ENCODE measurements at places on chromosomes 1 and 21.

DNA sequence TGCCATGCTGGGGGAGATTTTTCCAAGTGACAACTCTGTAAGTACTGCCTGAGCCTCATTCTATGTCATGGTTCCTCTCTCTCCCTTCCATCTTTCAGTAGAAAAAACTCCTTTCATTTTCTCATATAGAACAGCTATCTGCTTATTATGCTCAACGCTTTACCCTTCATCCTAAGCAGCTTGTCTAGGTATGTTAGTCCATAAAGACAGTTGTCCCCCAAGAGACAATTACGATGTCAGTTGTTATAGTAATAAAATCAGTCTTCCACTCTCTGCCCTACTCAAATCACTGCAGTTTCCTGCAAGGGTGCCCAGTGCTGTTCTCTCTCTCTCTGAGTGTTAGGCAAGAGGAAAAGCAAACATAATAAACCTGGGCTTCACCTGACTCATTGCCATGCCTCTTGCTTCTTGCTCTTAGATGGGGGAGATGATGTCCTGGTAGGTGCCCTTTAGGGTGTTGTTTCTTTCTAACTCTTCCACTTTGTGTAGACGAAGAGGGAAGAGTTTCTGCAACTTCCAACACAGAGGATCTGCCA is 59.4 kb downstream of the PAPPA2 start:
- no peak for DNase-seq

DNA sequence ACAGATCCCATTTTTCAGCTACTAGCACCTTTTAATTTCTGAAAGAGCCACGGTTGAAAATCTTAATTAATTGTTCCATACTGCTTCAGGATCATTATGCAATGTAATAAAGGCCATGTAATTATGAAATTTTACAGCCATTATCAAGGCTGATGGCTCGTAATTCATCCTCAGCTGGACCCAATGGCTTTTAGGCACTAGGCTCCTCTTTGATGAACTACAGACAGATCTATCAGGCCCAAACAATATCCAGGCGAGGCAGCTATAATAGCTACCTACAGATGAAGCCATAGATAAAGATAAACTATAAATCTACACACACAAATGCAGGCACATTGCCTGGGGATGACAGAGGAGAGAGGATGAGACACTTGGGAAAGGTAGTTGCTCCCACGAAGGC is 110.5 kb upstream of the USH2A start:
- no peak for DNase-seq

DNA sequence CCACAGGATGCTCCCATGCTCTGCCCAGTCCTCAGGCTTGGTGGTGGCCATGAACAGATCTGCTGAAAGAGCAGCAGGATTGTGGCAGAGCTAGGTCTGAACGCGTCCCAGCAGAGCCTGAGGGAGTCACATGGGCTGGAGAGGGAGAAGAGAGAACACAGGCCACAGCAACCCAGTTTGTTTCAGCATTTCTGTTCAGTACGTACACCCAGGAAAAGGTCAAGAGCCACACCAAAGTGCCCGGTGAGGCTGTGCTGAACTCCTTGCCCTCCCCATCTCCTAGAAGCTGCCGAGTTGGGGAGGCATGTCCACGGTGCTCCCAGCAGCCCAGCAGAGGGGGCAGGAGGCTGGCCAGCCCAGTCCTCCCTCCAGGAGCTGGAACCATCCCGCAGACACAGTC is 5.5 kb downstream of the PKP1 start:
- no peak for DNase-seq

- DNase-seq: no peak
Observed at GRCh38 chr1:182974506-182975191, 21.7 kb upstream of the SHCBP1L start.

GRCh38 chr1:111690306-111690617 is 48.9 kb downstream of the INKA2 start:
- no peak for DNase-seq

DNA sequence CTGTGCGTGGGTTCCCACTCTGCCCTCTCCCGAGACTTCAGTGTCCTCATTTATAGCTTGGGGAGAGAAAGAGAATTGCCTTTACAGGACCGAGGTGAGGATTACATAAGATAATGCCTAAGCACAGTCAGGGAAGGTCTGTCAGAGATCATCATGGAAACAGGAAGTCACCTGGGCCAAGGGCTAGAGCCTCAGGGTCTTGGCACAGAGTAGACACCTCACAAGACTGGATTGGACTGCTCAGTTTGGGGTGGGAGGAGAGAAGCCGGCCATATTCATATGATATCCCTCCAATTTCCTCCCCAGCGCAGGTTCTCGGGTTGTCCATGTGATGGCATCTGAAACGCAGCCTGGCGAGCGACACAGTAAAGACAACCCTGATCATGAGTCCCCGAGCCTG is 3.8 kb downstream of the CNR2 start:
- DNase-seq: no peak

GRCh38 chr1:228292609-228292911 is 84.7 kb downstream of the OBSCN start:
- no peak for DNase-seq

GRCh38 chr1:227343727-227344551 is 25.6 kb upstream of the CDC42BPA start:
- no peak for DNase-seq

- DNase-seq: no peak
Observed at GRCh38 chr1:206128196-206128595, 11.0 kb upstream of the AVPR1B start.

GRCh38 chr1:55192093-55192492 is 23.1 kb downstream of the USP24 start:
- no peak for DNase-seq

DNA sequence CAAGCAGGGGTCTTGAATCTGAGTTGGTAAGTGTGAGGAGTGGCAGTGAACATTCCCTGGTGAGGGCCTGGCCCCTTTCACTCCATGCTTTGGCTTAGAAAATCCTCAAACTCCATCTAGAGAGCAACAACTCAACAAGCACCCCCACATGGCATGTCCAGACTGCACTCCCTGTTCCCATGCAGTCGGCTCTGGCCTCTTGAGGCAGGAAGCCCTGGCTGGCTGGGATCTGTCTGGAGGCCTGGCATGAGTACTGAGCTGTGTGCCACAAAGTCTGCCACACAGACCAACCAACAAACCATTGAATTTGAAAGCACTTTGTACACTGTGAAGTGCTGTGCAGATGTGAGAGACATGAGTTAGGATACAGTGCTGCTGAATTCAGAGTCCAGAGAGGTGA is 25.2 kb downstream of the COA7 start:
- DNase-seq: no peak

- DNase-seq: no peak
Observed at GRCh38 chr21:39527664-39528381, 76.1 kb downstream of the SH3BGR start.

DNA sequence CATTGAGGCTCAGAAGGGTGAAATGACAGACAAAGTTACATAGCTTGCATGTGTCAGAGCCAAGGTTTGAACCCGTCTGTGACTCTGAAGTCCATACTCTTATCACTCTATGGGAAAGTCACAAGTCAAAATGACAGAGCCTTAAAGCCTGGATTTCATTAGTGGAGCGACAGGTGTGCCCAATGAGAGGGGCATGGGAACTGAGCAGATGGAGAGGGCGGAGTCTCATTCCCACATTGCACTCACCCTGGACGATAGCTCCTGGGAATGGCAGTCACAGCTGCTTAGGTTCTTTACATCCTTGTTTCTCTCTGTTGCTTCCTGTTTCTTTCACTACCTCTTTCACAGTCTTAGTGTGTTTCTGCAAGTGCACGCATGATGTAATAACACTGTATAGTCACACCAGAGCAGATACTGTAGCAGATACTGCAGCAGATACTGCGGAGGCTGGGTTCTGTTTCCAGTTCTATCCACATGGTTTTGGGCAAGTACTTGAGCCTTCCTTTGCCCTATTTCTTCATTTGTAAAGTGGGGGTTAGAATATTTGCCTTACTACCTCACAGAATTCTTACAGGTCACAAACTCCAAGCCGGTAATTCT is 127.2 kb downstream of the ZSCAN20 start:
- no peak for DNase-seq

DNA sequence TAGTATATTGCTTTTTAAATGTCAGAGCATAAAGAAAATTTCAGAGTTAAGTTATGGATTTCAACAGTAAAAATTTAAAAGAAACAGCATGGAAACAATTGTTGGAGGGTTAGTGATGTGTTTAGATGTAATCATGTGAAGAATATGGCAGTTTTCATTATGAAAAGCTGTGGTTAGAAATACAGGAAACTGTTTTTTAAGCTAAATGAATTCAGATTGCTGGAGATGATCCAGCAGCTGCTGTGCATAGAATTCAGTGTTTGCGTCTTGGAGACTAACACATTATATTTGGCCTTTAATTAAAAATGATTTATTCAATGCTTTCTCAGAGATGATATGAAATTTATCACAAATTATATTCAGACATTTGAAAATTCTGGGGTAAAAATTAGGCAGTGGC is 273.6 kb upstream of the LRRC7 start:
- no peak for DNase-seq

GRCh38 chr1:59541161-59541560 is 244.3 kb downstream of the FGGY start:
- no peak for DNase-seq

- DNase-seq: no peak
Observed at GRCh38 chr1:29502225-29502910, 266.0 kb downstream of the PTPRU start.

DNA sequence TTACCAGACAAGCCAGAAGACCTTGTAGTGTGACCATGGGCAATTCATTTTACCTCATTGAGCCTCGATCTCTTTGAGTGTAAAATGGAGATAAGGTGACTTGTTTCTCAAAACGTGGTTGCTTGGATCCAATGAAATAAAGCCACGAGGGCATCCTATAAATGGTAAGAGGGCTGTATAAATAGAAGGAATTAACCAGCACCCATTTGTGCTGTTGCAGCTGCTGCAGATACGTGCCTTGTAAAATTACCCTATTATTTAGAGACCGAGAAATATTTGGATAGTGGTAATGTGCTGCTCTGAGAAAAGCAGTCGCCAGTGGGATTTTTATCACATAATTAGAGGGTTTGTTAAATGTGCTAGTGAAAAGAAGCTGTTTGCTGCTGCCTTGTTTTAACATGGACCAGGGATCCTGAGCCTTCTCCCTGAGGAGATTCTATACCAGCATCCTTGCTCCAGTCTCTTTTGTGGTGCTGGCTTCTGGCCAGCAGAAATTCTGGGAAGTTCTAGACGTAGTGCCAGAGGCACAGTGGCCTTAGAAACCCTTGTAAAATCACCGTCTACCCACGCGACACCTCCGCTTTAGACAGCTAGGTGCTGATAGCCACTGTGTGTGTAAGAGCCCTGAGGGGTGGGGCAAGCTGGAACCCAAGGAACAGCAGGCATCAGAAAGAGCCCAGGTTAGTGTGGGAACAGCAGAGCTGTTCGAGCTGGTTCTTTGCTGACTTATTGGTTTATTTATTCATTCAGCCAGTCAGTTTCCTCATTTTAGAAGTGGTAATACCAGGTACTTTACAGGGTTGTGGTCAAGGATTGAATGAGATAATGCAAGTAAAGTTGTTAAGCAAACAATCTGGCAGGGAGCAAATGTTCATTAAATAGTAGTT is 137.5 kb downstream of the NOS1AP start:
- no peak for DNase-seq

DNA sequence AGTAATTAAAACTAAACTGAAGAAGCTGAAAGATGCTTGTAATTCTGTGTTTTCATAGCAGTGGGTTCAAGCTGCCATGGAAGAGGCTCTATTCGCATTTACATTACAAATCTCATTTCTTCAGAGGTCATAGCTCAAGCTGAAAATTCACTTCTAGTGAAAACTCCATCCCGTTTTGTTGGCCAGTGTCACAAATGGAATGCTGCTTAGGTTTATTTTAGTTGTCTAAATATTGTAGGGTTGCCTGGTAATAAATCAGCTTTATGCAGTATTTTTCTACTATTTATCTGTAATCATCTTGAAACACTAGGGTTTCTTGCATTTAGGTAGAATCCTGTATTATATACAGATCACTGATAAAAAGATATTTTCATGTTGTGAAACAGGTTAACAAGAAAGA is 240.6 kb downstream of the PTBP2 start:
- no peak for DNase-seq

DNA sequence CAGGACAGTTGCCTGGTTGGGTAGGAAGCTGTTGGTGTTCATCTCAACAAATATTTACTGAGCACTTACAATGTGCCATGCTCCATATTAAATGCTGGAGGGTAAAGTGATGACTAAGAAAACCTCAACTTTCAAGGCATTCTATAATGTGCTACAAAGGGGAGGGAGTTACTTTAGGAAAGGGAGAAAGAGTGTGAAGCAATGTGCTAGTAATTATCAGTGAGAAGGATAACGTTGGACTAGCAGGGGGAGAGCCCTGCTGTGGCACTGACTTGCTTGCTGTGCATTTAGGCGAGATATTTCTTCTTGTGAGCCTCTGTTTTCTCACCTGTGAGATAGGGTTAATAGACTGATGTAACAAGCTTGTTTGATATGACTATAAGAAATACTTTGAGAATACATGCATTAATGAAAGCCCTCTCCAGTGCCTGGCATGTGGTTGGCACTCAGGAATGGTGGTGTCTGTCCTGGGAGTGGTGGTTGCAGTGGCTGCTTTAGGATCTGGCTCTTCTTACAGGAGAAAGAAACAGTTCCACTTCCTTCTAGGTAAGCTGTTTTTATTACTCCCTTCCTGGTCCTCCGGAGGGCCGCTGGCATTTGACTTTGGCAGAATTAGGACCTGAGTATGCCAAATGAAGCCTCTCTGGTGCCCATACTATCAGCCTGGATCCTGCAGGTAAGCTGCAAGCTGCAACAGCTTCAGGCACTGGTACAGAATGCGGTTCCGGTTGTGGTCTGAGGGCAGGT is 111.1 kb upstream of the COA6 start:
- no peak for DNase-seq

DNA sequence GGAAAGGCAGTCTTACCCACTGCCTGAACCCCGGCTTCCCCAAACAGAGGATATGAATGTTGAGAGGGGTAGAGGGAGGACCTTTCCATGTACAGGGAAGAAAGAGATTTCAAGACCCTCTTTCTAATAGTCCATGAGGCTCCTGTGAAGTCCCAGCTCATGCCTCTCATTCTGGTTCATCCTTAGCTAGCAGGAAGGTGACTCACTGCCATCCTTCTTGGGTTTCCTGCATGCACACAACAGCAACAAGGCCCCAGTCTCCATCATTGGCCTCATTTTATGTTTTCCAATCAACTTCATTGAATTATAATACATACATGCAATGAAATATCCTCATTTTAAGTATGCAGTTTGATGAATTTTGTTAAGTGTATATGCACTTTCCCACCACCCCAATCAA is 46.2 kb downstream of the SYT2 start:
- DNase-seq: no peak
